D721Med (cell line): ENCODE measurements at places on chromosomes 2 and 18.

DNA sequence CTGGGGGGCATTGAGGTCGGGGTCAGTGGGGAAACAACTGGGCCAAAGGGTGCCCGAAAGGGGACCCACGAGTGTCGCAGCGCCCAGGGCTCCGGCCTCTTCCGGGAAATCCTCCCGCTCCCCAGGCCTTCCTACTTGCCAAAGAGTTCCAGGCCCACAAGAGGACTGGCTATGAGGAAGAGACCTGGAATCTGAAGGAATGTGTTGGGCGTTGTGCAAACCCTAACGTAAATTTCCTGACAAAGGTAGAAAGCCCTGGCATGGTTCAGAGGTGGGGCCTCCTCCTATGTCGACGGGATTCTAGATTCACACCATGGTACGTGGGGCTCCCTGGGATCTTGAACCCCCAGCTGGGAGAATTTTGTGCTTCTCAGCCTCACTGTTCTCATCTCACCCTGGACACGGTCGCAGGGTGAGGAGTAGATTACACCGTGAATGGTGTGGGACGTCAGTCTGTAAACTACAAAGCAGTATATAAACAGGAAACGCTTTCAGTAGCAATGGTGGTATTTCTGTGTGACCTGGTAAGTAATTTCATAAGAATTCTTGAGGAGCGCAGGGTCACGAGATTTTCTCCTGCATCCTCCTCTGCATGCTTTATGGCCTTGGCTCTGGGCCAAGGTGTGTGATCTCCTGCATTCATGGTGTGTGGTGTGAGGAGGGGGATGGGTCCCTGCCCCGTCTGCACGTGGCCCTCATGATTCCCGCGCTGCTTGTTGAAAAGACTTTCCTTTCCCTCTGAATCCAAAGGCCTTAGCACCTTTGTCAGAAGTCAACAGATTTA, 868 bp downstream of the HSBP1L1 start:
- no peak for DNase-seq

GRCh38 chr2:106516436-106516835, 29.3 kb downstream of the CD8B2 start:
- DNase-seq: no peak

DNA sequence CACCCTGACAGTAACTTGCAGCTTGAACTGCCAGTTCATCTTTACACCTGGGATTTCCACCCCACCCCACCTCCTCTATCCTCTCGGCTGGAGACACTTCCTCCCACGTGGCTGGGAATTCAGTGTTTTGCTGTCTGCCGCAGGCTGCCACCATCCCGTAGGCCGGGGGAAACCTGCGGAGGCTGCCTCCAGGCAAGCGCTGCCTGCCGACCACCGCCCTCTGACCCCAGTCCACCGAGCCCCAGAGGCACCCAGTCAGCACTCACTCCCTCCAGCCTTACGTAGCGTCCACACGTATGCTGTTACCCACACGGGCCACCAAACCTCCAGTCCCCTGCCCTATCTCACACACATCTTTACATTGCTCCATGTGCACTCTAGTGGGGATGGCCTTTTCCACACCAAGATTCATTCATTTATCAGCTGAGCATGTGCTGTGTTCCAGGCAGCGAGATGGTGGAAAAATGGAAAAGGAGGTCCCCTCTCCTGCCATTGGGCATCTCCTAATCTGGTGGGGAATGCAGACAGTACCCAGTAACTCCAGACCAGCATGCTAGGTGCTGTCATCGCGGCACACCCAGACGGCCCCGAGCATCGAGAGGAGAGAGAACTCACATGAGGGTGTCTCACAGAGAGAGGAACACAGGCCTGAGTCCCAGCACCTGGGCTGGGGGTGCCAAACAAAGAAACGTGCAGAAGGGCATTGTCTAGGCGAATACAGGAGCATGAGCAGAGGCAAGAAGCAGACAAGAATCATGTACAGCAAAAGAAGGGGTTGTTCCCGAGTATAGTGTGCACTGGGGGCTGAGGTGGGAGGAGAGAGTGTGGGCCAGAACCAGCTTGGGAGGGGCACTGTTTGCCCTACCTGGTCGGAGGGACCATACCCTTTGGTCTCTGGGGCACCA, 166.9 kb downstream of the SMAD7 start:
- no peak for DNase-seq

DNA sequence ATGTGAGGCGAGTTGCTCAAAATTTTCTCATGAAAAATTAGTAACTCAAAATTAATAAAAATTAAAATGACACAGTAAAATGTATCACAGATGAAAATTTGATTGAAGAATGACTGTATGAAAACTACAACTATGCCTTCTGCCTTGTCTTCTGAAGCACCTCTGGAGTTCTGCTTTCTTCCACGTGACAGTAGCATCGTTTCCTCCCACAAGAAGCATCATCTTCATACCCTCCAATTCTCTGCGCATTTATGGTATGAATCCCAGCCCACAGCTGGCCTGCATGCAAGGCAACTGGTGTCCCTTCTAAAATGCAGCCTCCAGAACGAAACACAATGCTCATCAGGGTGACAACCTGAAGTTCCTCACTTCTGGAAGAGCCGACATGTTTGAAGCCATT, 189.9 kb downstream of the MYO1B start:
- no peak for DNase-seq

DNA sequence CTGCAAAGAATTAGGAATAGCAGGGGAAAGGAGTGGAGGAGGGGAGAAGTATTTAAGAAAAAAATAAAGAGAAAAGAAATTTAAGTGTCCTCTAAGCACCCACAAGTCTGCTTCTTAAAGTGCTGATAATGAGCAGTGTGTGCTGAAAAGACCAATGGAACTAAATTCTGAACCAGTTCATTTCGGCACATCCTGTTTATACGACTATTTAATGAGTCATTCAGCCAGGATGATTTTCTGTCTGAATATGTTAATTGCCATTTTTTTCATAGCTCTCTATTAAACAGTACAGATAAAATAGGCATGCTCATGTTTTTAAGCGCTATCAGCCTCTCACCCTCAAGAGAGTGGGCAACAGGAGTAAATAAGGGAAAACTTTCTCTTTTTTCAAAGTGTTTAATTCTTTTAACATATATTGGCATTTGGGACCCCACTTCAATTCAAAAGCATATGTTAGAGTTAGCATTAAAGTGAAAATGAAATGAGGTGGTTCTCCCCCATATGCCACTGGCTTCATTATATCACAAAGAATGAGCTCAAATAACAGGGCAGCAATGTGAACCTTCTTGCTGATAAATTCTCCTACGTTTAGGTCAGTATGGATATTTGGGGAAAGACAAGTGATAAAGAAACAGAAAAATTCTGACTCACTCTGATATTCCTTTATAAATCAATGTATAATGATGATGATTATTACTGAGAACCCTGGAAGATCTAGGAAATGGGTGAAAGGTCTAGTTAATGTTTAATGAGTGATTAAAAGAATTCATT, 87.5 kb downstream of the TCF4 start:
- DNase-seq: no peak

DNA sequence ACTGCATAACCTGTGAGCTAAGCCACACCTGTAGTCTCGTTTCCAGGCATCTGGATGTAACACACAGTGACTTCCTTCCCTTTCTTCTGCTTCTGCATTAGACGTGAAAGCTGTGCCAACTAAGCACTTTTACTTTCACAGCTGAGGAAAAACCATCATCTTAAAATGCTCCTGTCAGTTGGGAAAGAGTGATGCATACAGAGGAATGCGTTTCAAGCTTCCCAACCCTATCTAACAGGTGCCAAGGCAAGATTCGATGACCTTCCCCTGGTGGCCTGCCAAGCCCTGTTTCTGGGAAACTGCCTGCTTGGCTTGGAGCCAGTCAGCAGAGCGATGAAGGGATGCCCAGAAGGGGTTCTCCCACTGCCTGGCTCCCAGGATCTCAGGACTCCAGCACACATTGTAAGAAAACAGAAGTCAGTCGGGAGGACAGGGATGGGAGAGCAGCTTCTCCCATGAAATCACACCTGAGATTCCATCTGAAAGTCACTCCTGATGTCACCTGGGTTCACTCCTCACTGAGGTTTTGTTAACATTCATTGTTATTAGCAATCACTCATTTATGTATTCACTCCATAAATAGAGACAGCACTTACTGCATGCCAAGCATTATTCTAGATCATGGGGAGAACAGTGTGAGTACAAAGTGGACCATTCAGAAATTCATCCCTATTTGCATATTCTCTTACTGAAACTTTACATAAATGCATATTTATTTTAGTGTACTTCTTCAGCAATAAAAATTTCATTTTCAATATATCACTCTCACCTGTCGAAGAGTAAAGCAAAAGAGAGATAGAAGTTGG, 64.1 kb downstream of the DTNA start:
- no peak for DNase-seq

DNA sequence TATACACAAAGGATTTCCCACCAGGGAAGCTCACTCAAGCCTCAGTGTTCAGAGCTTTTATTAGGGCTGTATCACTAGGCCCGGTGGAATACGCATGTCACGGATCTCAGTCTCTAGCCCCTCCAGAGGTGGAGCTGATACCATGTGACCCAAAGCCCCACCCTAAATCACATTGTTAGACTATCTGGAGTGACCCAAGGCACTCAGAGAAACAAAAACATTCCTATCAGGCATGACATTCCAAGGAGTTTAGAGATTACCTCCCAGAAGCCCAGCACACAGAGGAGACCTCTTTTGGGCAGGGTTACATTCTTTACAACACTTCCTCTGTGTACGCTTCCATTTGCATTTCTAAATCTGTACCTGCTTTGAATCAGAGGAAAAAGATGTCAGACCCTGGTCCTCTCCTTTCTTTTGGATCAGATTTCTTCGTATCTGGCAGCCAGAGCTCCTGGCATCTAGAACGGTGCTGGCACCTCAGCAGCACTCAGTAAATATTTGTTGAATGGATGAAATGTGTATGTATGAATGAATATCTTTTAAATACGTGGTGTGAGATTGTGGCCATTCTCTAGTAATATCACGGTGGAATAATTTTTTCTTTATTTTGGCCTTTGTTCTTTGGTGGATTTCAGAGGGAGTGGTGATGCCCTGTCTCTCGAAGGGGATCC, 37.7 kb upstream of the SMAD2 start:
- DNase-seq: no peak

DNA sequence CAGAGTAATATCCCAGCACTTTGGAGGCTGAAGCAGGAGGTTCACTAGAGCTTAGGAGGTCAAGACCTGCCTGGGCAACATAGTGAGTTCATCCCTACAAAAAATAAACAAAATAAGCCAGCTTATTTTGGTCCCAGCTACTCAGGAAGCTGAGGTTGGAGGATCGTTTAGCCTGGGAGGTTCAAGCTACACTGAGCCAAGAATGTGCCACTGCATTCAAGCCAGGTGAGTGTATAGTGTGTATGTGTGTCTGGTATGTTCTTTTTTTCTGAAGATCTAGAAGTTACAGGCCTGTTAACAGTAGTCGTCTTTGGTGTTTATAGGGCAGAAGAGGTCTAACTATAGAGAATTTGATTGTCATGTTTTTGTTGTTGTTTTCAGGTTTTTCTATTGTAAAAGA, 40.2 kb downstream of the ZC3H15 start:
- DNase-seq: no peak

- DNase-seq: no peak
Observed at GRCh38 chr2:46850742-46851141, 64.9 kb downstream of the MCFD2 start.

DNA sequence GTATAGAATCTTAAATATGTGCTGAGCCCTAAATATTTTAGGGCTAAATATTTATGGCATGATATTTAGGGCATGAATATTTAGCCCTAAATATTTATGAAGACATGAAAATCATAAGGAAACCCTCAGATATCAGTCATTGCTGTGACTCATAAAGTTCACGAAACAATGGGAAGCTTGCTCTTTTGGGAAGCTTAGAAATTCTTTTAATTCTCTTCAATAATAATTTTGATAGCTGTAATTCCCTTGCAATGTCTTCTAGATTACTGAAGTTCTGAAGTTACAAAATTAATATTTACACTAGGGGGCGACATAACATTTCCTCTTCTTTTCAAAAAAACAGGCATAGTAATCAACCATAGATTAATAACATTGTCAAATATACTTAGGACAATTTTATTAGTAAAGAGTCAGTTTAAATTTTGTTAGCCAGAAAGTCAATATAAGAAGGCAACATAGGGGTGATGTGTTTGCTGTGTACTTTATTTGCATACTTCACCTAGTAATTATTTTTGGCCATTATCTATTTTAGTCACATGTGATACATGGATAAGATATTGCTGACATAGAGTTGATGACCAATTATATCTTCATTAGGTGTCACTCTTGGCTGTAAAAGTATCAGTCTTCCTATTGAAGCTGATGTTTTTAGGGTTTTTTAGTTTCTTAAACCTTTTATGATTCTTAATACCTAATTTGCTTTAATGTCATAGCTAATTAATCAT, 13.2 kb downstream of the ZNF804A start:
- no peak for DNase-seq

GRCh38 chr2:102159295-102159694, 16.7 kb downstream of the IL1R1 start:
- no peak for DNase-seq

- DNase-seq: no peak
Observed at GRCh38 chr2:50879457-50879856, 152.5 kb downstream of the NRXN1 start.

GRCh38 chr18:58195278-58195765, 151.3 kb downstream of the NEDD4L start:
- no peak for DNase-seq

GRCh38 chr2:207432453-207432852, 97.3 kb upstream of the CREB1 start:
- DNase-seq: no peak

- DNase-seq: no peak
Observed at GRCh38 chr2:127143841-127144782, 37.2 kb upstream of the BIN1 start.

GRCh38 chr2:36357847-36358659, 2.5 kb downstream of the CRIM1 start:
- DNase-seq: no peak

- DNase-seq: no peak
Observed at GRCh38 chr2:112474844-112475486, 7.0 kb upstream of the TTL start.

- DNase-seq: no peak
Observed at GRCh38 chr2:217552081-217552480, 450.7 kb downstream of the TNS1 start.

GRCh38 chr2:151297882-151298281, 8.4 kb upstream of the NMI start:
- no peak for DNase-seq

GRCh38 chr18:23066060-23066459, 69.2 kb upstream of the CABLES1 start:
- no peak for DNase-seq

GRCh38 chr18:78087338-78087737, 837.7 kb downstream of the GALR1 start:
- no peak for DNase-seq

- no peak for DNase-seq
Observed at GRCh38 chr2:241267249-241268067, 48.0 kb downstream of the HDLBP start.

DNA sequence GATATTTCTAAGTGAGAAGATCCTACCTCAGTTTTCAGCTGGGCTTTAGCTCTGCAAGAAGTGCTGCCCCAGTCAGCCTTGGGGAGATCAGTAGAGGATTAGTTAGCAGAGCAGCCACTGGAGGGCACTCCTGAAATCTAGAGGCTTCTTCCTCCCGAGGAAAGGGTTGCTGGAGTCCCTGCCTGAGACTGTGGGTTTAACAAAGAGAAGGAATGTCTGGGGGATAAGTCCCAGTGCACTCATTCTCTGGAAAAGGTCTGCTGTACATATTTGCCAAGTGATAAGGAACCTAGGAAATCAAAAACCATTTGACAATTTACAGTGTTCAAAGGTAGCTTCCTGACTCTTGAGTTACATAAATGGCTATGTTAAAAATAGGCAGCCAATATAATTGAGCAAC, 207.2 kb downstream of the SLC8A1 start:
- no peak for DNase-seq
